ENCODE measurements at places on chromosomes 2 and 18.

GRCh38 chr2:203586696-203587095, 51.6 kb upstream of the RAPH1 start:
- DNase-seq = no peak

DNA sequence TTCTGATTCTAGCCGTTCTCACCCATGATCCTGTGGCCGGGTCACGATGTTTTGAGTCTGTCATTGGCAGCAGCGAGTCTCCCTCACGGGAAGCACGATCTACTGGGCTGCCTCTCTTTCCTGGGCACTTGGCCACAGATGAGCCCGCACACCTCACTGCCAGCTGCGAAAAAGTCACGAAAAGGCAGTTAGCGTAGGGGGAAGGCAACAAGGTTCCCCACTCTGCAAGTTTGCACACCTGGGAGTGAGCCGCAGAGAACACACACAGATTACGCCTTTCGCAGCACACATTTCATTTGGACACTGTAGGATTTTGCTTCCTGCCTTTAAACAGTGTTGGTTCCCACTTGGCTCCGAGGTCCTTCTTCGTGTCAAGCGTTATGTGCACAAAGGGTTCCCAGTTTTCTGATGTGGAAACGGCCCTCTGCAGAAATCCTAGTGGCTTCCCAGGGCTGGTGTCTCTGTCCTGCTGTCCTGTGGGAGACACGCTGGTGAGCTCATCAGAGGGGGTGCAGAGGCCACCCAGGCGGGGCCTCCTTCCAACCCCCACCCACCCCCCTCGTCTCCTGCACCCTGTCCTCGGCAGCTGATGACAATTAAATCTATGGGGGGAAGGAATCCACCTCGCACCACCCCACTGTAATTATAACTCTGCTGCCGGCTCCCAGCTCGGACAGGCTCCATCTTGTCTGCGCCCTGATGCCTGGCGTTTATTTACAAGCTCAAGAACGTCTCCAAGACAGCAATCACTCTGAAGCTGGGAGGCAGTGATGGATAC, 157.3 kb upstream of the SALL3 start:
- DNase-seq = no peak

GRCh38 chr2:144595686-144596072, 75.8 kb upstream of the ZEB2 start:
- no peak for DNase-seq

DNA sequence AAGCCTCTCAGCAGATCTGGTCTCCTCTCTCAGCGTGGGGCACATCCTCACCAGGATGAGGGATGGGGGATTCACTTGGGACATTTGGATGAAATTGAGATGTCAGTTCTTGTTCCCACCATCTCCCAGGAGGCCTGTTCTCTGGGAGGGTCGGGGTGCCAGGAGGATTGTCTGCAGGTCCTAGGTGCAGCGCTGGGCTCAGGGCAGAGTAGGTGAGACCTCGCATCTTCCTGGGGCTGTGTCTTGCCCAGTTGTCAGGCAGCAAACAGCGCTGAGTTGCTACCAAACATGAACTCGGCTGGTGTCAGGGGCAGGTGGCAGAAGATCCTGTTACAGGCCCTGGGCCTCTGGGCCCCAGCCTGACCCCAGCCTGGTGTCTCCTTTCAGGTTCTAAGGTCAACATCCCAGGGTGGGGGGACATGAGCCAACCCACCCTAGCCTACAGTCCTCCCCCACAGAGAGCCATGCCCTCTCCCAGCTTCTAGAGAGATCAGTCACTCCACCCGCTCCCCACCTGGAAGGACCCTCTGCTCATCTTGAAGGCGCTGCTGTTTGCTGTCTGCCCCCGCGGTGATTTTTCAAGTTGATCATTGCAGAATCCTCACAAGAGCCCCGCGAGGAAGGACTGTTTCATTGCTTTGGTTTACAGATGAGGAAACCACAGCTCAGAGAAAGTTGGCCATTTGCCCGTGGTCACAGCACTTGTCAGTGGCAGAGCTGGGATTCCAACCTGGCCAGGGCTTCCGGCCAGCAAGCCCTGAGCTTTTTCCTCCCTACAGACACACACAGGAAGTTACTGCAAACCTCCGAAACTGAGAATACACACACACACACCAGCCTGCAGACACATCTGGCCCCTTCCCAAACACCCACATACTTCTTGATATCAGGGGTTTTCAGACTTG, 83.9 kb downstream of the STPG4 start:
- peak; percentile 26 for DNase-seq

DNA sequence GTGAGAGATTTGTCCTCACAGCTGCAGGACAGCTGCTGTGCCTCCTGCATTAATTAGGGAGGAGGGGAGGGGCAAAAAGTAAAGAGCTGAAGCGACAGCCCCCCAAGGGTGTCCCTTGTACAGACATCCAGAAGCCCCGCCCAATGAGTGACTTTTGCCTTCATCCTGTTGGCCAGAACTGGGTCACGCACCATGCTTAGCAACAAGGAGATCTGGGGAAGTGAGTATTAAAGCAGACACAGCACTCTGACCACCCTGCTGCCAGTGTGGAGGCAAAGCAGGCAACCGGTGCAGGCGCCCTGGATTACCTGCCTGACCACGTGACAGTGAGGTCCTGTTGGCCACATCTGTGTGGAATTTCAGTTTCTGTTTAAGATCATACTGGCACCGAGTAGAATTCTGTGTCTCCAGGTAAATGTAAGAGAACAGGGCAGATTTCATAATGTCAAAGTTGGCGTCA, 21.5 kb upstream of the BIN1 start:
- DNase-seq = no peak

DNA sequence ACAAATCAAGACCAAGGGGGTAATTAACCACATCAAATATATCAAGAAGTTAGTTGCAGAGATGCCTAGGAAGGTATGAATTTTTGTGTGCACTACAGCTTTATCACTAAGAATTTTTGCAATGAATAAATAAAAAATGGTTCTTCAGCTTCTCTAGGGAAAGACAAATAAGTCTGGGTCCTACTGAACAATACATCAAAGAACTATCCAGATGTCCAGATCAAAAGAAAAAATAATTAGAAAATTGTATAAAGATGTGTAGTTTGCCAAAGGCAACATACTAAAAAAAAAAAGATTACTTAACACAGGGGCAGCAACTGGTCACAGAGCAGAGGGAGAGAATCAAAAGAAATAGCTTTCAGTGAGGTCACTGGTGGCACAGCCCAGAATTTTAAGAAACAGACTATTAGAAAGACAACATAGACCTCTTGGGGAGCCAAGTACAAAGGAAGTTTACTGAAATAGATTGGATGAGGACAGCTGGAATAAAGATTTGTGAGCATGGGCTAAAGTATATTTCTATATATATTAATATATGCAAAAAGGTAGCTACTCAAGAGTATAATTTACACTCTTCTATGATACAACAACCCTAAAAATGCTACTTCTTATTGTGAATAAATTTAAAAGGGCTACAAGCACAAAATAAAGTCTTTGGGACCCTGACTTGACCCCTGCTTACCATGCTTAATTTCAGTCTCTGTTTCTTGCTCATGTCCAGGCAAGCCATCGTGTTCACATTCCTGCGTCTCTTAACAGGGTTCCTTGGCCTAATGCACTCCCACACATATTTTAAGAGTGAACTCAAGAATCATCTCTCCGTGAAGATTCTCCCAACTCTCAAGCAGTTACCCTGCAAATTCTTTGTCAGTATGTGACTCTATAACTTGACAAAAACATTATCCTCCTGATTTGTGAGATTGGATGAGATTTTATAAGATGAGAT, 99.0 kb upstream of the GRB14 start:
- no peak for DNase-seq

- DNase-seq = no peak
Observed at GRCh38 chr18:46378864-46379207, 274.7 kb downstream of the HAUS1 start.

DNA sequence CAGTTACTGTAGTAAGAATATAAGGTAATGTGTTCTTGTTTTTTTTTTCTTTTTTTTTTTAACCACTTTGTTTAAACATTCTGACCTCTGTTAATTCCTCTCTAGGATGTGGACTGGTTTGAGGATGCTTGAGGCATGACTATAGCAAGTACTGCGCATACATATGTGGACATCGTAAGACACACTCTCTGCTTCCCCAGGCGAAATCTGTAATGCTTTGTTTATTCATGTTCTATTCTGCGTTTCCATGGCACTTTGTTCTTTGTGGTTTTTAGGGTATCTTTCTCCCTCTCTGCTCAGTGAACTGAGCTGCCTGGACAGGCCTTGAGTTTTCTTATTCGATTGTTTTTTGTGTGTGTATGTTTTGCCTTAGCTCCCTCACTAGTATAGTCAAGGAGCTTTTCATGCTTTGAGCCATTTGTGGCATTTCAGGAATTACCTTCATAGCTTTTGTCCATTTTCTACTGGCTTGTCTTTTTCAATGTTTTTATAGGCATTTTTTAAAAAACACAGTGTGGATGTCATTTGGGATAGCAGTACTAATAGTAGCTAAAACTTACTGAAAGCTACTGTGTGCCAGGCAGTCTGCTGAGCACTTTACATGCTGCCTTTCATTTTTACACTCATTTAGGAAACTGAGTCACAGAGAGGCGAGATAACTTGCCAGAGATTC, 1.9 kb upstream of the SH3BP4 start:
- DNase-seq = no peak

- DNase-seq = no peak
Observed at GRCh38 chr18:77114415-77115191, 18.0 kb downstream of the MBP start.

DNA sequence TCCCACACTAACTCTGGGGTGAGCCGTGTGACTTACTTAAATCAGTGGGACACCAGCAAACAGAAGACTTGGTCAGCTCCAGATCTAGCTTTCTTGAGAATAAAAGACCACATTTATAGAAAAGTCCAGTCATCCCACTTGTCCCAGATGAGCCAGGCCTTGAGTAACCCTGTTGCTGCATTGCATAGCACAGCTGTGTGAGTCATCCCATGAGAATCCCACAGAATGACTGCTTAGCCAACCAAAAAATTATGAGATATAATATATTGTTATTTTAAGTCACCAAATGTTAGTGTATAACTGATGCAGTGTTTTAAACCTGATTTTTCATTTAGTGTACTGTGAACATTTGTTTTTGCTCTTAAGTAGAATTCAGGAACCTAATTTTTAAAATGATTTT, 94.2 kb upstream of the FSHR start:
- DNase-seq = no peak

GRCh38 chr2:75519843-75520242, 40.9 kb downstream of the EVA1A start:
- DNase-seq = no peak

DNA sequence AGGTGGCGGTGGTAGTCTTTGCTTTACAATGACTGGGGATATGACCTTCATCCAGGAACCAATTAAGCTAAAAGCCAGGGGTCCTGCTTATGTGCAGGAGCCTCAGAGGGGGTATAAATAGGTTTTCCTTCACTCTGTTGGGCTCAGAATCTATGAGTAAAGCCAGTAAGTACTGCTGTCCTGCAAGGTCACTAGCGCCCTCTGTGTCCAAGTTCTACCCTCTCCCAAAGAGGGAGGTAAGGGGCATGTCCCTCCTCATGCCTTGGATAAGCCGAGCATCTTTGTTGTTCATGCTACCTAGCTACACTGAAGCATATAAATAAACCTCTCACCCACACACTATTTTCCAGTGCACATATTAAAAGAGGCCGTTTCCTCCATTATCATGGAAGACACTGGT, 79.4 kb downstream of the SPRED2 start:
- DNase-seq = no peak

GRCh38 chr2:219512524-219513216, 1.6 kb upstream of the ASIC4 start:
- no peak for DNase-seq

DNA sequence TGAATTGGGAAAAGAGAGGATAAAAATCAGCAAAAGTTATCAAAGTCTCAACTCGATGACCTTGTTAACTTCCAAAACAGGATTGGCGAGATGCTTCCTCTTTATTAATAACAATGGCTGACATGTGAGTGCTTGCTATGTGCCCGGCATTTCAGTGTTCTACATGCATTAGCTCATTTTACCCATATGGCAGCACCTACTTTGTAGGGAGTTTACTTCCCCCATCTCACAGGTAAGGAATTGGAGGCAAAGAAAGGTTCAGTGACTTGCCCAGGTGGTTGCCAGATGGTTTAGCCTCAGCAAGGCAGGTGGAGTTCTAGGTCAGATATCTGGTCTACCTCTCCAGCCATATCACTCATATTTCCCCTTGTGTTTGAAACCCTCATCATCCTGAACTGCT, 12.4 kb downstream of the TFCP2L1 start:
- DNase-seq = no peak
